ENCODE measurements at places on chromosomes 6 and 20.
A peak's percentile ranks its signal among the peaks of the same experiment; 100 is the strongest.

- DNase-seq, result no peak
Observed at GRCh38 chr6:117491916-117492315, 9.4 kb downstream of the DCBLD1 start.

DNA sequence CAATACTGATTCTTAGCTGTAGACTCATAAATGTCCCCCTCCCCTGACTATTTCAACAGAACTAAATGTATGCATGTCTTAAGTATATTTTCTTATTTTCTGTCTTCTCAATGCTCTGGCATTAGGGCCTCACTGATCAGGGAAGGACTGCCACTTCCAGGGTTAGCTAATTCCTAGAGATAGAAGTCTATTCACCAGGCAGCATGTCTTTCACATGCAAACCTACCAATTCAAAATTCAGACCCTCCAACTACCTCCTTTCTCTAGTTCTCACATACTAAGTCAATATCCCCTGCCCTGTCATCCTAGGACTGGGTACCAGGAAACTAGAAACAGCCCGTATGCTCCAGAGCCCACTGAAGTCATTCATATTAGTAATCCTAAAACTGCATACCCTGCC lies 132.3 kb downstream of the RALGAPA2 start:
- no peak for DNase-seq

DNA sequence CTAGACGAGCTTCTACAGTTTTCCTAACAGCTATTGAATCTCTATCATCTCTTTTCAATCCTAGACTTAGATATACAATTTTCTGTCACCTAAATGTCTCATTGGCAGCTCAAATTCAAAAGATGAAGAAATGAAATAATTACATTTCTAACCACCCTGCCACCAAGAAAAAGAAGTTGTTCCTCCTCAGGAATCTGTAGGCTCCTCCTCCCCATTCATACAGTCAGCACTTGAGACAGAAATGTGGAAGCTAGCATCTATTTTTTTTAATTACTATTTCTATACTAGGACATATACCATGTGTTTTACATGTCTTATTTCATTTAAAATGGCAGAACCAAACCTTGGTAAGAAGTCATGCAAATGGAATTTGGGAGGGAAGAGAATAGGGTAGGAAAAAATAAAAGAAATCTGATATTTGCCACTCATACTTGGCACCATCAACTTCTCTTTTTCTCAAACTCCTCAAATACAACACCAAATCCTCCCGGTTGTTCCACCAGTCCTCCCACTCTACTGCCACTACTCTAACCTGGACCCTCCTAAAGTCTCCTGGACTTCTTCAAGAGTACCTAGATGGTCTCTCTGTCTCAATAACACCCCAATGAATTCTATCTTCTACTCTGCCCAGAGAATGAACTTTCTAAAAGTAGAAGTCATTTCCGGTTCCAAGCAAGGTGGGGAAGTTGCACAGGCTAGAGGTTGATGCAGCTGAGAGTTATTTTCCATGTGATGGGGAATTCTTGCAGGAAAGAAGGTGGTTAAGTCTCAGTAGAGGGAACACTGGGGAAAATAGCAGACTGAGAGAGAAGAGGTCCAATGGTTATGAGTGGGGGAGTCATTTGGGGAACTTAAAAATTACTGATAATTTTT lies 54.1 kb downstream of the ATXN1 start:
- DNase-seq, result no peak

- peak; percentile 76 for DNase-seq
Observed at GRCh38 chr6:37242429-37243052, 15.0 kb upstream of the TBC1D22B start.

DNA sequence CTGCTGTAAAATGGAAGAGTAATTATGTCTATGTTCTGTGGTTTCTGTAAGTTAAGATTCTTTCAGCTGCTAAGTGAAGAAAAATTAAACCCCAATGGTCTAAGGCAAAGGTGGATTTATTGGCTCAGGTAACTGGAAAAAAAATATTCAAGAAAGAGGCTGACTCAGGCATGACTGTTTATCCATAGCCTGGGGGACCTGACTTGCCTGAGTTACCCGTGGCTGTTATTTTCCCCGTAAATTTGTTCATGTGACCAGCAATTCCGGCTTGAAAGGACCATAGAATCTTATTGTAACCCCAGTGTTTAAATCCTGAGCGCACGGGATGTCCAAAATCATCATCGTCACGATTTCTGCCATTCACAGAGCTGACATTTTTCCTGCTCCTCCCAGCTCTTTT lies 32.3 kb upstream of the SULF2 start:
- DNase-seq, result no peak

- no peak for DNase-seq
Observed at GRCh38 chr6:110654096-110654820, 161.0 kb downstream of the CDK19 start.

GRCh38 chr6:33112148-33112547 lies 36.4 kb downstream of the HLA-DPB1 start:
- DNase-seq, result peak; percentile 90

DNA sequence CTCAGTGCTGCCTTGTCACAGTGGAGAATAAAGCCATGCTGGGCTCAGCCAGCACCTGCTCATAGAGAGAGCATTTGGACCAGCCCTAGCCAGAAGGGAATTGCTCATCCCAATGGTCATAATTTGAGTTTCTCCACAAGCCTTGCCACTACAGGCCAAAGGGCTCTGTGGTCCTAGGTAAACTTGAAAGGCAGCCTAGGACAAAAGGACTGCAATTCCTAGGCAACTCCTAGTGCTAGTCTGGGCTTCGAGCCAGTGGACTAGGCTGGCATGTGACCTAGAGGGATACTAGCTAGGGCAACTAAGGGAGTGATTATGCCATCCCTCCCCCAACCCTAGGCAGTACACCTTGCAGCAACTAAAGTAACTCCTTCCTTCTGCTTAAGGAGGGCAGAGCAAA lies 516.2 kb downstream of the BCKDHB start:
- DNase-seq, result no peak

GRCh38 chr20:59223750-59224149 lies 60.1 kb downstream of the ZNF831 start:
- no peak for DNase-seq

DNA sequence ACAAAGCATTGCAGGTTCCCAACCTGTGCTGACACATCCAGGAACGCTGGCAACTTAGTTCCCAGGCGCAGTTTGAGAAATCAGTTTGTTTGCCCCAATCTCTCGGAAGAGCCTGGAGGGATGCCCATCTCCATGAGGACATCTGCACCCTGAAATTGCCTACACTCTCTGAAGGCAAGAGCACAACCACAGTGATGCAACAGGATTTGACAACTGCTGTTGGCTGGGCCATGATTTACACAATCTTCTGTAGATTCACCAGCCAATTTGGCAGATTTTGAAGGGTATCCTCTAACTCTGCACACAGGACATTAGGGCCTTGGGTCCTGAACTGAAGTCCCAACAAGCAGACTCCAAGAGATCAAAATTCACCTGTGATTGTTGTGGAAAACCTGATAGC lies 3.4 kb downstream of the APMAP start:
- no peak for DNase-seq

DNA sequence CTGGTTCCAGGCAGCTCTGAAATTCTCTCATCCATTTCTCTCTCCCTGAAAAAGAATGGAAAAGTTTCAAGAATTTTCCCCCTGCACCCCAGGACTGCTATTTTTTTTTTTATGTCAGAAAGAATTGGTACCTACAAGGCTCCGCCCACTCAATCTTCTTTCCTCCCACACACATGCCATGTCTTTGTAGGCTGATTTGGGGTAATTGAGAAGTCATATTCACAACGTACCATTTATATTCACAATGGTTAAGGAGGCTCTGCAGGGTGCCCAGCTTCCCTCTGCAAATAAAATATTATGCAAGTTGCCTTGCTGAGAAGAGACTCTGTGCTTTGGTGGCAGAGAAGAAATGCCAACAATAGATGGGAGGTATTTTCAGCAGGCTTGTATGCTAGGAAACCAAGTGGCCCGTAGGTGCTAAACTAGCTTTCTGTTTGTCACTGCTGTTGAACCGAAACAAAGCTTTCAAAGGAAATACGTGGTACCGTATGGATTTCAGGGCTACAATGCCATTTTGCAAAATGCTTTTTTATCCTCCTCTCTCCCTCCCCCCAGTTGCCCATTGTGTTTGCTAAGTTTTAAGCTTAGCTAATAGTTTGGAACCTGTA lies 150.0 kb downstream of the PHACTR1 start:
- DNase-seq, result no peak

GRCh38 chr6:99467509-99468106 lies 42.5 kb upstream of the PNISR start:
- peak; percentile 16 for DNase-seq

DNA sequence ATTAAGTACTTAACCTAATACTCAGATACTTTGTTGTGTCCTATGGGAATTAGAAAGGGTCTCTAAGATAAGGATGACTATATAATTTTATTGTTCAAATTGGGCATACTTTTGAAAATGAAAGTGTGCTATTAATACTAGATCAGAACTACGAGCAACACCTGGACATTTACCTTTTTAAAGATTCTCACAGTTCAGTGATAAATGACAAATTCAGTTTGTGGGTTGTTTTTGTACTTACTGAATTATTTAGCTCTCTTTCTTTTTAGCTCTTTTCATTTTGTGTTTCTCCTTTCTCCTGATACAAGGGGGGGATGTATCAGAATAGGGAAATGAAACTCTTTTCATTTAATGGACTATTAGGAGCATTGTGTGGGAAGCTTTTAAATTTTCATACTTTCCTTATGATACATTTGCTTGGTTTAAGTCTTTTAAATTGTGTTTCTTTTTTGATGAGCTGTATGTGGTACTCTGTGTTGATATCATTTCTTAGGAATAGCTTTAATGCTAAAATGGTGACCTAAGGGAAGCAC lies 47.5 kb downstream of the PHF3 start:
- DNase-seq, result no peak

- DNase-seq, result no peak
Observed at GRCh38 chr6:133818320-133818719, 70.6 kb upstream of the TCF21 start.

- DNase-seq, result no peak
Observed at GRCh38 chr6:102680413-102680812, 1286.9 kb downstream of the GRIK2 start.

GRCh38 chr6:91970700-91971099 lies 1383.8 kb upstream of the MAP3K7 start:
- DNase-seq, result no peak

DNA sequence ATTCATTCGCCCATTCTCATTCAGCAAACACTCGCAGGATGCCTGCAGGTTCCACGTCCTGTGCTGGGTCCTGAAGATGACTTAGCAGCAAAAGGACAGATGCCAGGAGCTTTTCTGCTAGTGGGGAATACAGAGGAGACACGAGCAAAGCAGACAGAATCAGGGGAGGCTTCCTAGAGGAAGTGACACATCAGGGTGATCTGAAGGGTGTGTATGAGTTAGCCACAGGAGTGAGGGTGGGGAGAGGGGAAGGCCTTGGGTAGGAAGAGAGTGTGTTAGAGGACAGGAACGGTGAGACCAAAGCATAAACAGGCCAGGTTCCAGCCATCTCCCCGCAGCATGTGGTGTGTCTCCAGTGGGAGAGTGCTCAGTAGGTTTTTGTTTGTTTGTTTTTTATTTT lies 73.4 kb upstream of the GTSF1L start:
- DNase-seq, result no peak

- no peak for DNase-seq
Observed at GRCh38 chr20:35270021-35270902, 7.7 kb downstream of the MMP24OS start.

- DNase-seq, result no peak
Observed at GRCh38 chr6:108362455-108362854, 67.6 kb downstream of the AFG1L start.

DNA sequence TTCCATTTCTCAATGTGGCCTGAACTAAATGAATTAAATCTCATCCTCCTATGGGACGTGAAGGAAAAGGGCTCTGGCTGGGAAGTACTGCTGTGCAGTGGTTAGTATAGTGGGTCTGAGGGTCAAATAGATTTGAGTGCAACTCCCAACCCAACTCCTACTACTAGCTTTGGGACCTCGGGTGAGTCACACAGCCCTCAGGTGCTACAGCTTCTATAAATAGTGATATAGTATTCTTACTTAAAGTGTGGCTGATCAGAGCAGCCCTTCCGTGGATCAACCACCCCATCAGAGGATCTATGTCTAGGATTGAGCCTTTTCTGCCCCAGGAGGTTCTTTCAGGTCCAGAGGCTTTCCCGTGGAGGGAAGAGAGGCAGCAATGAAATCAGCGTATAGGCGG lies 904 bp upstream of the UST start:
- no peak for DNase-seq

- DNase-seq, result no peak
Observed at GRCh38 chr20:41387444-41387851, 20.8 kb upstream of the EMILIN3 start.

DNA sequence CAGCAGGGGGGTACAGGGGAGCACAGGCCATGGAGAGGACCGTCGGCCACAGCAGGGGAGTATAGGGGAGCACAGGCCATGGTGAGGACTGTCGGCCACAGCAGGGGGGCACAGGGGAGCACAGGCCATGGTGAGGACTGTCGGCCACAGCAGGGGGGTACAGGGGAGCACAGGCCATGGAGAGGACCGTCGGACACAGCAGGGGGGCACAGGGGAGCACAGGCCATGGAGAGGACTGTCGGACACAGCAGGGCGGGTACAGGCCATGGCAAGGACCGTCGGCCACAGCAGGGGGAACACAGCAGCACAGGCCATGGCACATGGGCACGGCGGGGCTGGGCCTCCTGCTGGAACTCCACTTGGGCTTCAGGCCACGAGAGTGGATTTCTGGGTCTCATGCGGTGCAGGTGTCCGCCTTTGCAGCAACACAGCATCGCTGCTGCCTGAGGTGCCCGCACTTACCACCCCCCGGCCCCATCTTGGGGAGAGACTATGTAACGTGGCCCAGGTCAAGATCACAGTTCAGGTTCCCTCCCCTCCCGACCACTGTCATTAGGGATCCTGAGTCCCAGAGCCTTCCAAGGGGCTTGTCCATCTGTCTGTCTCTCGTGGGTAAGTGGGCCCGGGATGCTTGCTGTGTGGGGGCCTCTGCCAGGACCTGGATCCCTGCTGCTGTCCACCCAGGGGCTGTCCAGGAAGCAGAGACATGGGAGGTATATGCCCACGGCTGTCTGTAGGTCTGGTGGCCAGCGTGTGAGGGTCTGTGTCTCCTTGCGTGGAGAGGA lies 2.5 kb downstream of the NPBWR2 start:
- DNase-seq, result no peak

- no peak for DNase-seq
Observed at GRCh38 chr6:3841711-3842565, 7.2 kb upstream of the FAM50B start.

DNA sequence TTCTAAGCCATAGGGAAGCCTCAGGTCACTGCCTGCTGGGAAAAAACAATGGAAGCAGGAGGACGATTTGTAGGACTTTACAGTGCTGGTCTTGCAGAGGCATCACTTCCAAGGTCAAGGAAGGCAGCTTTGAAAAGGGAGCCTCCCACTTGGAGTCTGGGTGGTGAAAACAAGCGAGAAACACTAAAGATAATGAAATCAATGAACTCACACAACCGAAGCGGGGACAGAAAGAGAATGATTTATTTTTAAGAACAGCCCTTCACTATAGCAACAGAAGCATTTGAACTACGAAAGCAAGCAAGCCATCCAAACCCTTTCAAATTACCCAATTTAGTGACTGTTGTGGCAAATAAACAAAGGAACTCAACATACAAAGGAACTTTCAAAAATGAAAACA lies 227.5 kb downstream of the THBS2 start:
- DNase-seq, result no peak

All from COLO829 (cell line).